ENCODE measurements at places on chromosomes 3 and 15.

DNA sequence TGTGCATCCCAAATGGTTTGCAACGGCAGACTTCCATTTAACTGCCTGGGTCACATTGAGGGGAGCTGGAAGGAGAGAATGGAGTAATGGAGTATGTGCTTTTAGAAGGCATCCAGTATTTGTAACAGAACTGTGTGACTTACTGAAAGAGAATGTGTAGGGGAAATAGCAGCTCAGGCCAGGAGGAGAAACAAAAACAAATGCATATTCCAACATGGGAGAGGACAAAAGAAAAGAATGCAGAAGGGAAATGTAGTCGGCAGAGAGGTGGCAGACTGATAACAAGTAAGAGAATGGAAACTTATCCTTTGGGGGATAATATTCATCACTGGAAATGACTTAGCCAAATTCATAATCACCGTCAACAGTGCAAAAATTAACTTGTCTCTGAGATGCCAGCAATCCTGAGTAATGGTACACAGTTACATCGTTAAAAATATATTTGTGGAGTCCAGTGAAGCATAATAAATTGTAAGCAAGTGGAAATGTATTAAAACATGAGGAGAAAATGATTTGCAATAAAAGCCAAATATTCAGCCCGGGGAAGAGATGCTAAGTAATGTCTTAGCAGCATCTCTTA is 294.9 kb upstream of the SGO1 start:
- no peak for DNase-seq

DNA sequence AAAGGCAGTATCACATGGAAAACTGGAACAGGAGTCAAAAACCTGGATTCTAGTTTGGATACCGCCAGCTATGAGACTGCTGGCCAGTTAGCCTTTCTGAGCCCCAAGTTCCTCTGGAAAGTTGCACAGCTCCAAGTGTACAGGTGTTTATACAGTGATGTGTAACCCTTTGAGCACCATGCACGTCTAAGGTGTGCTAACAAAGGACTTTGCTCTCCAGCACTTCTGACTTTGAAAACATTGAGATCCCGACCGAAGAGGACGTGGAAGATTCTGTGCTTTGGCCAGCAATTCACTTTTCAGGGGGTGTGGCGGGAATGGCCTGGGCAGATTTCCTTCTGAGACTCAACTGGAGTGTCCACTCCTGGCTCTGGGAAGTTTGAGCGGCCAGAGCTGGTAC is 45.8 kb upstream of the UMPS start:
- DNase-seq: no peak

GRCh38 chr3:167675848-167676247 is 22.1 kb upstream of the WDR49 start:
- DNase-seq: no peak

- no peak for DNase-seq
Measured at GRCh38 chr3:12681089-12681942, 17.4 kb upstream of the RAF1 start.

DNA sequence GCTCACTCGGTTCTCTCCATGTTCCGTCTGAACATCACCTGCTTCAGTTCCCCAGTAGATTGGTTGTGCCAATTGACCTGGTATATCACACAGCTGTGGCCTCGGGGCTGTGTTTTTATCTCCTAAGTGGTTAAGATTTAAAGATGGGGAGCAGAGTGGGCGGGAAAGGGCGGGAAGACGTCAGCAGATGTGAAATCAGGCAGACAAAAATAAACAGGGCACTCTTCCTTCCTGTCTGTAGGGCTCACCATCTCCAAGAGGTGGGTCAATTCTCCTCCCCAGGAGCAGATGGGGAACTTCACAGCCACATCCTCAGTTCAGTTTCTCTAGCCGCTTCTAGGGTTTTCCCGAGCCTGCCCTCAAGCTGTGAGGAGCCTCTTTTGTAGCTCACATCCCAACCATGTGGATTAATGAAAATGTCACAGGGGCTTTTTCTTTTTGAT is 26.8 kb upstream of the LIMD1 start:
- no peak for DNase-seq

DNA sequence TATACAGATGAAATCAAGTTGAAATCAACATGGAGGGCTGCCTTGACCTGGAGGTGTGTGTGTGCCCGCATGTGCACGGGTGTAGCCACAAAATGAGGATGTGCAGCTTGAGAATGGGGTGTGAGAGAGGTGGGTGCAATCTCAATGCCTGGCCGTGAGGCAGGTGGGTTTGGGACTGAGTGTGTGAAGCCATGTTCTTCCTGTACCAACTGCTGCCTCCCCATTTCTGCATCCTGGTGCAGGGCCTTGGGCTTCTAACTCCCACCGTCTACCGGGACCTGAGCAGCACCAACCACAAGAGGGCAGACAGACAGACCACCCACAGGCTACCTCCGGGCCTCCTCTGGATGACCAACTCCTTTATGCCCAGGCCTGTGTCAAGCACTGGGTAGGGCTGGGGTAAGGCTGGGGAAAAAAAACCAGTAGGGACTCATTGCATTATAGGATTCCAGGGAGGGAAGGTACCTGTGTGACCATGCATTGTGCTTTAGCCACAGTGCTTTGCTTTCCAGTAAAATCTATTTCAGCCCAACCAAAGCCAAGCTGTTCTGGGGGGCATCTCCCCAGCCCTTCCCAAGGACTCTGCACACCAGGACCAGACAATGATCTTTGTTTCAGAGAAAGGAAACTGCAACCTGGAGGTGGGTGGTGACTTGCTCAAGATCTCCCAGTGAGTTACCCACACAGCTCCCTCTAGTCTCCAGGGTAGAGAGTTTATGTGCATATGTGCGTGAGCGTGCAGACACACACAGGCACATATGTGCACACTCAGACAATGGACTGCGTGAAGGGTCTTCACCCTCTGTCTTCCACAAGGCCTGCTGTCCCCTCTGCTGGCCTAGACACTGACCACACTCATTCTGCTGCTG is 162.2 kb upstream of the TLE3 start:
- peak; percentile 84 for DNase-seq

DNA sequence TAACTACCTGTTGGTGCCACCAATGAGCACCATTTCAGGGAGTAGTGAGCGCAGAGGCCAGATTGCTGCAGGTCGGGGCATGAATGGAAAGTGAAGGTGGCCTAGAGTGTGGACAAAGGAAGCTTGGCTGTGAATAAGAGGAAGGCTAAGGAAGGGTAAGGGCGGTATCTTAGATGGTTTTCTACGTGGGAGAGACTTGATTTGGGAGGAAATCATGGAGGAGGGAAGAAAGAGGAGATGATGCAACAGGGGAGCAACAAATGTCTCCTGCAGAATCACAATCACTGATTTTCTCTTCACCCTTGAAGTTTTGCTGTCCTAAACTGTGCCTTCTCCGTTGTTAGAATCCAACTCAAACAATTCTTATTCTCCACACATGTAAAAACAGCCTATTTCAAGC is 21.8 kb downstream of the NME9 start:
- DNase-seq: no peak

DNA sequence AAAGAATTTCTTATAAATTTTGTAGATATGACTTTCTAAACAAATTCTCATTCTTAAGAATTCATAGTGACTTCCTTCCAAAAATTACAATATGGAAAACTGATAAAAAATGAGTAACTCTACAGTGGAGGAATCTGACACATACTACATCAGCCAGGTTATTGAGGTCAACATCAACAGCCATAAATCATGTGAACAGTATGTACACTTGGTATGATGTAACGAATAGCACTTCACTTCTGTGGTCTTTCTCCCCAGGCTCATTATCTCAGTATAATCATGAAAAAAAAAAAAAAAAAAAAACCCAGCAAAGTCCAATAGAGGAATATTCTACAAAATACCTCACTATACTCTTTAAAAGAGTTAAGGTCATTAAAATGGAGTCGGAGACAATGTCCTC is 111.2 kb upstream of the SUCLG2 start:
- DNase-seq: no peak

GRCh38 chr3:38229036-38229435 is 36.6 kb upstream of the SLC22A13 start:
- DNase-seq: no peak
